Activated CD8-positive, alpha-beta memory T cell treated with anti-CD3 and anti-CD28 coated beads for 24 hours (primary cell): ENCODE measurements at places on chromosomes 12 and 14.

- no peak for DNase-seq
These were observed 247.0 kb downstream of the PHLDA1 start for GRCh38 chr12:75784591-75784990.

GRCh38 chr14:28308734-28309133 is 457.9 kb upstream of the FOXG1 start:
- no peak for DNase-seq

GRCh38 chr12:55188974-55189556 is 31.8 kb upstream of the OR10A7 start:
- no peak for DNase-seq

DNA sequence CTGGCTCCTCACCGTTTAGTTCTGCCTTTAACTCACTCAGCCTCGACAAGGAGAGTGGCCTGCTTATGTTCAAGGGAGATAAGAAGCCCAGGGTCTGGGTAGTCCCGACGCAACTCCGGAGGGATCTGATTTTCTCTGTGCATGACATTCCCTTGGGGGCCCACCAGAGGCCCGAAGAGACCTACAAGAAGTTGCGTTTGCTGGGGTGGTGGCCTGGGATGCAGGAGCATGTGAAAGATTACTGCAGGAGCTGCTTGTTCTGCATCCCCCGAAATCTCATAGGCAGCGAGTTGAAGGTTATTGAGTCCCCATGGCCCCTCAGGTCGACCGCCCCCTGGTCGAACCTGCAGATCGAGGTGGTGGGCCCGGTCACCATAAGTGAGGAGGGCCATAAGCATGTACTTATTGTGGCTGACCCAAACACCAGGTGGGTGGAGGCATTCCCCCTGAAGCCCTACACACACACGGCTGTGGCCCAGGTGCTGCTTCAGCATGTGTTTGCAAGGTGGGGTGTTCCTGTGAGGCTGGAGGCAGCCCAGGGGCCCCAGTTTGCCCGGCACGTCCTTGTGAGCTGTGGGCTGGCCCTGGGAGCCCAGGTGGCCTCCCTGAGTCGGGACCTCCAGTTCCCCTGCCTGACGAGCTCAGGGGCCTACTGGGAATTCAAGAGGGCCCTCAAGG is 13.1 kb downstream of the CBLN3 start:
- no peak for DNase-seq

DNA sequence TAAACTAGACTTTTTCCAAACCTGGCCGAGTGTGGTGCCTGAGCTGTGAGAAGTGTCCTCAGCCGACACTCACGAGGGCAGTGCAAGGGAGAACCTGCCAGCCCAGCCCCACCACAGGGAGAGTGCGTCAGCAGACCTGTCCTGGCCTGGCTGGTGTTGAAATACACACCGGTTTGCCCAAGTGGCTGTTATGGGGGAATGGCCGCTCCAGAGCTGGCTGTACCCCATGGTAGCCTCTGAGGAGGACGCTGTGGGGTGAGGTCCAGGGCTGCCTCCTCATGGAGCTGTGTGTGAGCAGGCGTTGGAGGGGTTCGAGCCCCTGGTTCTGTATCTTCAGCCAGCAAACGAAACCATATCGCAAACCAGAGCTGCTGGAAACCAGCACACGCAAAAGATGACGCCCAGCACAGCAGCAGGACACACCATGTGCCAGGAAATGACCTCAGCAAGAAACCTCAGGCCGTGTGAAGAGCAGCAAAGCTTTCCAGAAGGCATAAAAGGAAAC is 9.4 kb downstream of the ANKRD9 start:
- no peak for DNase-seq

GRCh38 chr14:43449291-43449690 is 1057.8 kb downstream of the FSCB start:
- no peak for DNase-seq

DNA sequence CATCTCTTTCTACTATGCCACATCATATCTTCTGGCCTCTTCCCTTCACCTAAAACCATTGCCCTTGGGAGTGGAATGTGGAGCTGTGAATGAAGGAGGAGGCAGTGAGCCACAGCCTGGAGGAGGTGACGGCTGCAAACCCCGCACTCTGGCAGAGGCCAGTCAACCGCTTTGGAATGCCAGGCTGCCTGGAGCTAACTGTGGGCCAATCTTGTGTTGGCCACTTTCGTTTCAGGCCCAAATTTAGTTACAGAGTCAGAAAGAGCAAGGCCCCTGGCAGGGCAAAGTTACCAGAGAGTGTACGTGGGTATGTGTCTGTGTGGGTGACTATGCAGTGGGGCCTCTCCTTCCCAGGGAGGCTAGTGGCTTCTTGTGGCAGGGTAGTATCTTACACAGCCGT is 40.1 kb downstream of the CACNA1C start:
- DNase-seq = no peak

DNA sequence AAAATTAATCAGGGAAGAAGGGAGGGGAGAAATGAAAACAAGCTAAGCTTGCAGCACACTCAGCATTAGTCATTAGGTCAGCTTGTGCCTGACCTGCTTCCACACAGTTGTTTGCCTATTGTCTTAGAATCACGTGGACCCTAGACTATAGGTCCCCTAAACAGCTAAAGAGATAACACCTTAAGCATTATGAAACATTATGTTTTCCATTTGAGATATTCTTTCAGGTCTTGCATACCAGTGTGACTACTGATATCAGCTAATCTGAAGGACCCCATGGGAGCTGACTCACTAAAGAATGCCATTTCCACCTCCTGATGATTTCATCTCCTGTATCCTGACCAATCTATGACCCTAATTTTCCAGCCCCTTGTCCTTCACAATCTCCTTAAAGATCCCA is 154.1 kb upstream of the FUT8 start:
- no peak for DNase-seq

GRCh38 chr14:93249128-93249831 is 42.2 kb downstream of the UBR7 start:
- no peak for DNase-seq

GRCh38 chr12:64072916-64073575 is 149.1 kb downstream of the KICS2 start:
- DNase-seq = no peak

- DNase-seq = no peak
These were observed 35.8 kb downstream of the OTX2 start for GRCh38 chr14:56774503-56774902.

DNA sequence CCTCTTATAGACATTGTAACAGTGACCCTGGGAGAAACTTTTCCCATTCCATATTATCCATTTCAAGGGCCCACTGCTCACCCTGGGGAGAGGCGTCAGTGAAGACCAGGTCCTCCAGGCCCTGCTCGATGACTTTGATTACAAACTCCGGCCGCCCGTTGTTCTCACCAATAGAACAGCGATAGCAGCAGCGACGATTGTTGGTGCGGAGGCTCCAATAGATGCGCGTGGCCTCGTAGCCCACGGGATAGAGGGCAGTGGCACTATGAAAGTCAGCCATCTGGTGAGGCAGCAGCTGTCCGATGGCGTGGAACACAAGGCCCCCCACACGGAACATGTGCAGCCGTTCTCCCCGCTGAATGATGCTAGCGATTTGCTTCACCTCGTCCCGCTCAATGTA is 7.5 kb upstream of the PRKAG1 start:
- DNase-seq = no peak

- DNase-seq = no peak
These were observed 292.6 kb downstream of the C12orf75 start for GRCh38 chr12:105622846-105623736.

GRCh38 chr12:46107591-46107990 is 117.2 kb upstream of the SCAF11 start:
- DNase-seq = no peak

- DNase-seq = no peak
These were observed 101.0 kb downstream of the FOXG1 start for GRCh38 chr14:28867571-28867970.

DNA sequence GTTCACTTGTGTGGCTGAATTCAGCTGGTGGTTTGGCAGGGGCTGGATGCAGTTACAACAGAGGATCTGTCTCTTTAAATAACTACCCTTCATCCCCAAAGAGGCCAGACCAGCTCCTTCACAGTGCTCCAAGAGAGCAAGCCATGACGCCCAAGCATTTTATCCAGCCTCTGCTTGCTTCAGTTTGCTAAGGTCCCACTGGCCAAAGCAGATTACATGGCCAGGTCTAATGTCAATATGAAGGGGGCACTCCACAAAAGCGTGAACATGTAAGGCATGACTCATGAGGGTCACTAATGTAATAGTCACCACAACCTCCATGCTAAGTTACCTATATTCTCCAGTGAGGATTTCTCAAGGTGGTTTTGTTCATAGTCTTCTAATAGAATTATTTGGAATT is 62.9 kb downstream of the MARK3 start:
- DNase-seq = no peak

GRCh38 chr14:69401841-69402240 is 3.3 kb downstream of the SLC39A9 start:
- no peak for DNase-seq

- no peak for DNase-seq
These were observed 73.7 kb downstream of the CIT start for GRCh38 chr12:119803381-119803791.

DNA sequence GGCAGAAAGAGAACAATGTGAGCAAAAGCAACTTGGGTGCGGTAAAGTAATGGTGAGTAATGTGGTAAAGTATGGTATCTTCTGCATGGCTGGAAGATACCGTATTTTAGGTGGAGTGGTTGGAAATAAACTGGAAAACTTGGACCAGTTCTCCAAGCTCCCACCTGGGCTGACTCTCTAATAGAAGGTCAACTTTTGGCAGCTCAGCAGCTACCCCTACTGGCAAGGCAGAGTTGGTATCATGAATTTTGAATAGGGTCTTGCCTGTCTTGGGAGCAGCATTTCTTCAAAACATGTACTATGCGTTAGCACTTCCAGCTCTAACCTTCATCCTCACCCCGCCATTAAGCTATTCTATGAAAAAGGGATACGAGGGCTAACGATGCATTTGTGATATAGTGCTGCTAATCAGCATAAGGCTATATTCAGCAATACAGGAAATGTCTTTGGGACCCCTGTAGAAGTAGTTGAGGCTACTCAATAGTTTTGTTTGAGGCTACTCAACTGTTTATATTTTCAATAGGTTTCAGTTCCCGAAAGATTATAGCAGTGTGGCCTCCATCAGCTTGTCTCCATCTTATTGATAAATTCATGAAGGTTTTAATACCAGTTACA is 276.3 kb upstream of the FAR2 start:
- DNase-seq = no peak

DNA sequence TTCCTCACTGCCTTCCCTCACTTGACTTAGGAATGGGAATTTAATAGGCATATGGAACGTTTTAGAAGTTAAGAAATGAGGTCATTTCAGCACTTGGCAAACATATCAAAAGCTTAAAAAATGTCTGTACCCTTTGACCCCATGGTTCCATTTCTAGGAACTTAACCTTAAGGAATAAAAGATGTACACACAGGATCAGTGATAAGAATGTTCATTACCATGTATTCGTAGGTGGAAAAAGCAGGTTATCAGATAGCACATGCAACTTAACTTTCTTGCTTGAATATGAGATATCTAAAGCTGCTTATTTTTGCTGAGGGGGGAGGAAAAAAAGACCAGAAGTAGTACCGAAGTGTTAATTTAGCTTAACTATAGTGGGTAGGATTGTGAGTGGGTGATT is 57.2 kb downstream of the TTLL5 start:
- no peak for DNase-seq

DNA sequence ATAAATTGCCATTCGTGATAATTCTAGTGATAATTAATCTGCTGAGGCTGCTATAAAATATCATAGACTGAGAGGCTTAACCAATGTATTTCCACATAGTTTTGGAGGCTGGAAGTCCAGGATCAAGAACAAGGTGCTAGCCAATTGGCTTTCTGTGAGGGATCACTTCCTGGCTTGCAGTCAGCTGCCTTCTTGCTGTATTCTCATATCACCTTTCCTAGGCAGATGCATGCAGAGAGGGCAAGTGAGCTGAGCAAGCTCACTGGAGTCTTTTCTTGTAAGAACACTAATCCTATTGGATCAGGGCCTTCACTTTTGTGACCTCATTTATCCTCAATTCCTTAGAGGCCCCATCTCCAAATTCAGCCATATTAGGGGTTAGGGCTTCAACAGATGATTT is 640.7 kb downstream of the DIO2 start:
- DNase-seq = no peak

DNA sequence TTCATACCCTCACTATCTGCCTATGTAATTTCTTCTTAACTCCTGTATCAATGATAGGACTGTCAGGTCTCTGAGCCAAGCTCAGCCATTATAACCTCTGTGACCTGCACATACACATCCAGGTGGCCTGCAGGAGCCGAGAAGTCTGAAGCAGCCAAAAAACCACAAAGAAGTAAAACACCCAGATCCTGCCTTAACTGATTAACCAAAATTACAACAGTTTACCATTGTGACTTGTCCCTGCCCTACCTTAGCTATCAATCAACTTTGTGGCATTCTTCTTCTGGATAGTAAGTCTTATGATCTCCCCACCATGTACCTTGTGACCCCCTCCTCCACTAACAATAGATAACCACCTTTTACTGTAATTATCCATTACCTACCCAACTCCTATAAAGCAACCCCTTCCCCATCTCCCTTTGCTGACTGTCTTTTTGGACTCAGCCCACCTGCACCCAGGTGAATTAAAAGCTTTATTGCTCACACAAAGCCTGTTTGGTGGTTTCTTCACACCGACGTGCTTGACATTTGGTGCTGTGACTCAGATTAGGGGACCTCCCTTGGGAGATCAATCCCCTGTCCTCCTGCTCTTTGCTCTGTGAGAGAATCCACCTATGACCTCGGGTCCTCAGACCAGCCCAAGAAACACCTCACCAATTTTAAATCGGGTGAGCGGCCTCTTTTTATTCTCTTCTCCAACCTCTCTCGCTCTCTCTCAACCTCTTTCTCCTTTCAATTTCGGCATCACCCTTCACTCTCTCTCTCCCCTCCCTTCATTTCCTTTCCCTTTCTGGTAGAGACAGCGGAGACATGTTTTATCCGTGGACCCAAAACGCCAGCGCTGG is 11.5 kb upstream of the LGMN start:
- no peak for DNase-seq

GRCh38 chr12:89632778-89633177 is 75.9 kb downstream of the ATP2B1 start:
- DNase-seq = no peak

DNA sequence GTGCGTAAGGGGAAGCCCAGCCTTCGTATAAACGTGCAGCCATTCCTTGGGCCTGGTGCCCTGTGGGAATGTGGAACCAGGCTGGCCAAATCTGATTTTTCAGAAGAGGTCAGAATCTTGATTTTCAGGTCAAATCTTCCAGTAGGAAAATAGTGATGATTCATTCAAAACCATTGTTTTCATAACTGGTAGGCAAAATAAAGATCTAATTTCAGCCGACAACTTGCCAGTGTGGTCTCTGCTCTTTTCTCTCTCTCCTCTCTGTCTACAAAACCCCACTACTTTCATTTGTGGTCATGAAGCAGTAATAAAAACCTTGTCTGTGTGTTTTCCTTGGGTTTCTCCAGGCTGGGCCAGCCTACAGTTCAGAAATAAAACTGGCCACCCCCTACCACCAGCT is 135.1 kb downstream of the RBM19 start:
- DNase-seq = no peak

DNA sequence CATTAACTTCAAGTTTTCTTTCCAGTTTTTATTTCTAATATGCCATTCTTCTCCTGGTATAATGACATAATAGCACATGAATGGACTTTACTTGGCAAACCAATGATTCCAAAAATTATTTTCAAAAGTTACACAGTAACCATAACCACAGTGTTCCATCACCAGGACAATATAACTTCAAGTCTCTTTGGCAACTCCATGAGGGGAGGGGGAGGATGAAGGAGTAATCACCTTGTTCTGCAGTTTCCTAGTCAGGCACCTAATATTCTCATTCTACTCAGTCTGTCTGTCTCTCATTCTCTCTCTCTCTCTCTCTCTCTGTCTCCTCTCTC is 66.6 kb downstream of the BTG1 start:
- DNase-seq = no peak
